M059J (cell line): ENCODE measurements at places on chromosomes 16 and 17. TPM values are rescaled to one million over a fixed set of nuclear protein-coding genes. Genes with fewer than 3 reads are reported as not detected.

Gene NAGS
- total RNA-seq: 0.99 and 3.7 TPM in 2 replicates

Gene SOX8
- not detected in 2 replicates for total RNA-seq

DNA sequence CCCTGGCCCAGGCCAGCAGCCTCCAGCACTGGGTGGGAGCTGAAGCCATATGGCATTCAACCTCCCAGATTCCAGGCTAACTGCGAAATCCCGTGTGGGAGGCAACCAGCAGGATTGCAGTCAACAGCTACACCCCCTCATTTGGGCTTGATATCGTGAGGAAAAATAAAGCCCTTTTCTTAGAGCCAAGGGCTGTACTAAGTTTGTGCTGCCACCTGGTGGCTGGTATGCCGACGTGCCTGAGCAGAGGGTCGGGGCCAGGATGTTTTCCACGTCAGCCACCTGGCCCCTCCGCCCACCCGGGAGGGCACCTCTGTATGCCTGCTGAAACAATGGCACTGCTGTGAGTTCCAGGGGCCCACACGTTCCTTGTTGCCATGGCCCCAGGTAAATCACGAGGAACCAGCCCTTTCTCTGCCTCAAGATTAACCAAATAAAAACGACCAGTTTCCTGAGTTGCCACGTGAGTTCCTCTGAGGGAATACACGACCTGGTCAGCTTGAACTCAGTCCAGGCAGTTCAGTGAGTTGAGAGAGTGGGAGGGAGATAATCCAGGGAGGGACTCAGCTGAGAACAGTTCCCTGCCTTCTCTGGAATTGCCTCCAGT, 9.0 kb downstream of the TMEM98 start:
- peak; percentile 22 for DNase-seq

DNA sequence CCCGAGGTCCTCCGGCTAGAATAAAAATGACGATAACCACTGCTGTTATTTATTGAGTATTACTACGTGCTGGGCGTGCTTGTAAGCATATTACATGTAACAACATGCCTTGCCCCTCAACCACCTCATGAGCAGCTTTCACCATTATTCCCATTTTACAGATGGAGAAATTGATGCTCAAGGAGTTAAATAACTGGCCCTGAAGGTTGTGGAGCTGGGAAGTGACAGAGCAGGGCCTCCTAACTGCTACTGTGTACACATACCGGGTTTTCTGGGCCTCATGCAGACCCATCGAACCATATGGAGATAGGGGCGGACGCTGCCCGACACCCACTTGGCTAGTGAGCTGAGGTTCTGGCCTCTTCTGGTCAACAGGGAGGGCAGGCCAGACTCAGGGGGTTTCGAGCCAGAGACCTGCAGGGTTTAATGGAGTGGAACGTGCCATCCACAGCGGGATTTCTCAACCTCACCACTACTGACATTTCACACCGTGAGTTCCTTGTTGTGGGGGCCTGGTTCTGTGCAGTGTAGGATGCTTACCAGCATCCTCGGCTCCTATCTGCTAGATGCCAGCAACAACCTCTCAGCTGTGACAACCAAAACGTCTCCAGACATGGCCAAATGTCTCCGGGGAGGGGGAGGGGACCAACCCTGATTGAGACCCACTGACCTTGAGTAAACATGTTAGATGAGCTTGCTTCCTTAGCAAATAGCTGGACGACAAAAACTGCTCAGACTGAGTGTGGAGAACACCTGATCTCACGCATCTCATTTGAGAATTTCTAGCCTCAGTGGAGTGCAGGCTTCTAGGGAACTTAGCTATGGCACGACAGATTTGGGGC, 432.0 kb downstream of the SLC39A11 start:
- DNase-seq: no peak

DNA sequence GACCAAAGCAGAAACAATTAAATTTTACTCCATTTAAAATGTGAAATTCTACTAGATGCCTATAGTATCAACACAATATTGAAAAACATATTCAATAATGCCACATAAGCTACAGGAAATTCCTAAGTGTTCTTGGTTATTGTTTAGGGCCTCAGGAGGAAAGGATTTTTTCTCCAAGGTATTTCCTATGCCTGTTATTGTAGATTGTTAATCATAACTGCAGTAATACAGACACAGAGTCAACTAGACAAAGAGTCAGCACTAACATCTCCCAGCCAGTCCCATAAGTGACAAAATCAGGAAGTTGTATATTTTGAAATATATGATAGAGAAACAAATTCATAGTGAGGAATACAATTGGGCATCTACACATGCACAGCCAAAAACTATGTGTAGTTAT, 782.7 kb upstream of the KIF2B start:
- no peak for DNase-seq

GRCh38 chr17:1391577-1391976, 8.4 kb downstream of the YWHAE start:
- DNase-seq: no peak
